ENCODE measurements at places on chromosomes 6 and 20.

DNA sequence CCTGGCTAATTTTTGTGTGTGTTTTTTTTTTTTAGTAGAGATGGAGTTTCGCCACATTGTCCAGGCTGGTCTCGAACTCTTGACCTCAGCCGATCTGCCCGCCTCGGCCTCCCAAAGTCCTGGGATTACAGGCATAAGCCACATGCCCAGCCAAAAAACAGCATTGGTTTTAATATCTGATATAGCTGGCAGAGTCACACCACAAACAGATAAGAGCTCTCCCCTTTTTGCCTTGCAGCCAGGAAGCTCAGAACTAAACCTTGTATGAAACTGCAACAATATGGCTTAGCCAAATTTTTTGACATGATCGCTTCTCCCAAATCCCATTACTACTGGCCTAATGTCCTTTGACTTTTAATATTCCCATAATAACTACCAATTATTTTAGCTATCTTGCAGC, 4.9 kb downstream of the ACOT8 start:
- no peak for DNase-seq

GRCh38 chr20:37941332-37941731, 38.4 kb downstream of the VSTM2L start:
- DNase-seq: no peak

GRCh38 chr6:159152782-159153181, 16.4 kb upstream of the FNDC1 start:
- no peak for DNase-seq

DNA sequence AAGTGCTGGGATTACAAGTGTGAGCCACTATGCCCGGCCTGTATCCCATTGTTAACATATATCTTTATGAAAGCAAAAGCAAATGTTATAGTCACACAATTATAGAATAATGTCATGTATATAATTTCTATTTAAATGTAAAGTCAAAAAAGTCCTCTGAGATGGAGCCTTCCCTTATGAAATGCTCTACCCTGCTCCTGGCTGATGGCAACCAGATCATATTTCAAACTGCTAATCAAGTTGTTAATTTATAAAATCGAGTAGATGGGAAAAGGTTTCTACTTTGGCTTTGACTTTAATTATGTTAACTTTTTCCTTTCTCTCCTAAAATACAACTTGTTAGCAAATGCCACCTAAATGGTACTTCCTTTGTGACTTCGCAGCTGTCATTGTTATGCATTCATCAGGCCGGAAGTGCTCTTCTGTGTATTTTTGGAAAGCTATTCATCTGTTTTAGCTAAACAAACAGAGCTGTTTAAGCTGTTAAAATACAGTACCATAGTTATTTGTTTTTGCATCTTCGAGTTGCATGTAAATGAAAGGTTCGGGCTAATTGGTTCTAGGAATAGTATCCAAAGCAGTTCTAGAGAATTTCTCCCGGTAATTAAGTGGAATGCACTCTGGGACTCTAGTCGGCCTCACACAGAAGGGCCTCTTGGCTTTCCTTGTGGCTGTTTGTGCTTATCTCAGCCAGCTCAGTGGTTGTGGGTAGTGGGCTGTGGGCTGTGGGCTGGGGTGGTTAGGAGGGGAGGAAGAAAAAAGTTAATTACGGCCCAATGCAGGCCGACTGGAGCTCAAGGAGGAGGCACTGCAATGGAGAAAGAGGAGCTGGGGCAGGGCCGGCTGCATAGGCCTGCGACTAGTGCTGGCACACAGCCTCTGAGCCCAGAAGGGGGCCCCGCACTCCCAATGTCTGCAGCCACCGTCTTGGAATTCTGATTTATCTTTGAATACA, 34.8 kb downstream of the SLC35D3 start:
- DNase-seq: no peak

GRCh38 chr20:9565910-9566550, 51.6 kb downstream of the LAMP5 start:
- DNase-seq: no peak

DNA sequence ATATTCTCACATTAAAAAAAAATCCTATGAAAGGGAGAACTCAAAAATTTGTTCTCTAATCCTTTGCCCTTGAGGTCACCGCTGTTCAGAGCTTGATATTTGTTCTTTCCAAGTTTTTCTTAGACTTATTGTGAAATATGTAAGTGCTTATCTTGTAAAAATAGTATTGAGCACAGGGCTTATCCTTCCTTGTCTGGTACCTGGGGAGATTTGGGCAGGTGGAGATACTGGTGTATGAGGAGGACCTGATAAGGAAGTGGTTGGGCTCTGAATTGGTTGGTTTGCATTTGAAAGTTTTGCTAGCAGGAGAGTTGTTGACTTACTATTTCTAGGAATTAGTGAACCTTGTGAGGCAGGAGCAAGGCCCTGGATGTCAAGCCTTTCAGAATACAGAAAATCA, 28.9 kb upstream of the ANKEF1 start:
- no peak for DNase-seq

DNA sequence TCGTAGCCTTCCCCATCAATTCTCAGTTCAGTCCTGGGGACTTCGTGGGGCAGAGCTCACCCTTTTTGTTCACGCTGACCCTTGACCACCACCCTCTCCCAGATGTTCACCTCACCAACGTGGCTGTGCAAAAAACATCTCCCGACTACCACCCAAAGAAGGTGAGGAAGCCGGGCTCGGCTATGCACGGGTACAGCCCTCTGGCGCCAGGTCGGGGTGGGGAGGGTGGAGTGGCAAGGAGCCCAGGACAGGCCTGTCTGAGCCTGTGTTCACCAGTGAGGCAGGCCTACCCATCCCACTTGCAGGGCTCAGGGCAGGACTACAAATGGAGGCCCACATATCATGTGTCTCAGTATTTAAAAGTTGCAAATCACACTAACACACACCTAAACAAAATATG, 18.1 kb downstream of the PDRG1 start:
- DNase-seq: no peak

- peak; percentile 83 for DNase-seq
These were observed 458 bp upstream of the ARMC12 start for GRCh38 chr6:35736253-35736894.

DNA sequence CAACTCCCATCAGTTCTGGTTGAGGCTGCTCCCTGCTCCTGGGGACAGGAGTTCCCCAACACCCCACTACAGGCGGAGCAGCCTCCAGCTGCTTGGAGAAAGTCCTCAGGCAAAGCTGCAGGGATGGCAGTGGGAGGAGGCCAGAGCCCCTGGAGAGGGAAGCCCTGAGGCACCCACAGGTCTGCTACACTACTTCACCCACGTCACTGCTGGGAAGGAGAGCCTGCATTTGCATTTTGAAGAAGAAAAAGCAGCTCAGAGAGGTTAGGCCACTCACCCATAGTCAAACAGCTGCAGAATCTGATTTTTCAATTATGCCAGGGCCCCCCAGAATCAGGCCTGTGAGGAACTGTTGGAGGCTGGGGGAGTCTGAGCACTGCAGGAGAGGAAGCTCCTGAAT, 17.2 kb downstream of the BFSP1 start:
- no peak for DNase-seq

- no peak for DNase-seq
These were observed 154.6 kb upstream of the SOX4 start for GRCh38 chr6:21438986-21439352.

- DNase-seq: no peak
These were observed 20.5 kb upstream of the LTV1 start for GRCh38 chr6:143822584-143823024.

- peak; percentile 48 for DNase-seq
These were observed 284.7 kb upstream of the TAB2 start for GRCh38 chr6:149032599-149033405.
